B cell (primary cell): ENCODE measurements at places on chromosomes 4 and X. TPM values are rescaled to one million over a fixed set of nuclear protein-coding genes. Genes with fewer than 3 reads are reported as not detected.

- DNase-seq = peak; percentile 66
- no peaks in the 10 kb centered on the region for H3K36me3 ChIP-seq
- H3K27me3 ChIP-seq = no peaks in the 10 kb centered on the region
- peak overlapping the region; percentile 78 for H3K27ac ChIP-seq
- H3K4me3 ChIP-seq = no peak overlapping the region
These were observed 30.4 kb downstream of the KIT start for GRCh38 chr4:54687887-54688841.

The ZDHHC15 gene
- total RNA-seq = not detected in 2 replicates

DNA sequence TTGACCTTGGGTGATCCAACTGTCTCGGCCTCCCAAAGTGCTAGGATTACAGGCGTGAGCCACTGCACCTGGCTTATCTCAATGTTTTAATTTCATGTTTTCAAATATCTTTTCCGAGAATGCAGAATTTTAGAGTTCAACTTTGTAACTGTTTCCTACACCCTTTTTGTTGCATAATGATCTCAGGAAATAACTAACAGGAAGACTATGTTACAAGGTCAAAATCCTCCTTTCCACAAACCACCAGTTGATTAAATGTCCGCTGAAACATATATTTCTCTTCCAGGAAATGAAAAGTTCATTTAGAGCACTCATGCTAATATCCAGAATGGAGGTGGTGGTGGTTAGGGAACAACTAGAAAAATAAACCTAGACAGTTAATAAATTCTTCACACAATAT lies 377.8 kb downstream of the PPP4R3C start:
- H3K4me1 ChIP-seq = no peaks in the 10 kb centered on the region
- H3K36me3 ChIP-seq = no peaks in the 10 kb centered on the region
- H3K4me3 ChIP-seq = no peak overlapping the region
- no peaks in the 10 kb centered on the region for H3K27me3 ChIP-seq

The EXOC1L gene
- total RNA-seq = not detected in 2 replicates
